ENCODE measurements at places on chromosomes 2 and 18.

DNA sequence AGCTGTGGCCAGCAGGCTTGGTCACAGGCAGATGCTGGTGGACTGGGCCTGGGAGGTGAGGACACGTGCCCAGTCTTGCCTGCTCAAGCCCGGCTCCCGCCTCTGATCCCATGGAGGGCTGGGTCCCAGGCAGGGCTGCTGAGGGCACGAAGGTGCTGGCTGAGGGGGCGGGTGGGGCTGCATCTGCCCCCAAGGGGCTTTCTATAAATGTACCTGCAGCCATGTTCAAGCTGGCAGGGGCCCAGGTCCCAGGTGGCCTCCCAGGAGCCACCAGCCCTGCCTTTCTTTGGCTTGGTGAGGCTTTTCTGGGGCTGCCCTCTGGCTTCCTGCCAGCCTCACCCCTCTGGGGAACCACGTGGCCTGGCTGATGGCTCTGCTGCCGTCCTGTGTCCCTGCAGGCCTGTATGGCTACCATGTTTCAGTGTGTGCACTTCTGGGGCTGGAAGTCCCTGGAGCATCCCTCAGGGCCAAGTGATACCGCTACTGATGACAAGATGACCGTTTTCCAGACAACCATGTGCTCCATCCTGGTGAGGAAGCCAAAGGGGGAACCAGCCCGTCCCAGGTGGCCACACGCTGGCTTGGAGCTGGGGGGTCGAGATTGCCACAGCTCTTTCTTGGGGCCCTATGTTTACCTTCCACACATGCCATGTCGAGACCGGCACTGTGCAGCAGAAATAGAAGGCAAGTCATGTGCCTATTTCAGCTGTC is 23.2 kb downstream of the HJURP start:
- DNase-seq = no peak

DNA sequence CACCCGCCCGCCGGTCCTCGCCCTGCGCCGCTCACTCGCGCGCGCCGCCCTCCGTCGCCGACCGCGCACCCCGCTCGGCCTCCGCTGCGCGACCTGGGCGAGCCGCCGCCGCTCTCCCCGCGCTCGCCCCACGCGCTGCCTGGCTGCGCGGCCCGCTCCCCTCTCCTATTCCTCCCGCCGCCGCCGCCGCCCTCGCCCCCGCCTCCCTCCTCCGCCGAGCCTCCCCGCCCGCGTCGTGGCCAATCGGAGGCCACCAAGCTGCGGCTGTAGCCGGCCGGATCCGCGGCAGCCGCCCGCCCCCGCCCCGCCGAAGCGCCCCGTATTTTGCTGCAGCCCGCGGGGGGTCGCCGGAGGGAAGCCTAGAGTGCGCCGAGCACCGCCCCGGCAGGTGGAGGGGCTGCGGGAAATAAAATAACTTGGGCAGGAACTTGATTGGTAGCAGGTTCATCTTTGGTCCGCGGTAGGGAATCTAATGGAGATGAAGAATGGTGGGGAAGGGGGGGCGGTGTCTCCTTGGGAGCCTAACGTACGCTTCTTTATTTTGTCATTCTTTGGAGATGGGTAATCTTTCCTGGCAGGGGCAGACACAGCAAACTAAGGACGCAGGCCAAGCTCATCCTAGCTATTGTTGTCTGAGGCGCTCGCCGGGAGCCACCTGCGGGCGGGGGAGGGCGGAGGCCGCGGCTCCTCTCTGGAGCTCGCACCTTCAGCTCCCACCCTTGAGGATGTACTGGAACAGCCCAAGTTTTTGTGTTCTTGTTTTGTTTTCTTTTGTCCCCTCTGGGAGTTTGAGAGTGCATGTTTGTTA is 1.1 kb upstream of the CDH2 start:
- no peak for DNase-seq

DNA sequence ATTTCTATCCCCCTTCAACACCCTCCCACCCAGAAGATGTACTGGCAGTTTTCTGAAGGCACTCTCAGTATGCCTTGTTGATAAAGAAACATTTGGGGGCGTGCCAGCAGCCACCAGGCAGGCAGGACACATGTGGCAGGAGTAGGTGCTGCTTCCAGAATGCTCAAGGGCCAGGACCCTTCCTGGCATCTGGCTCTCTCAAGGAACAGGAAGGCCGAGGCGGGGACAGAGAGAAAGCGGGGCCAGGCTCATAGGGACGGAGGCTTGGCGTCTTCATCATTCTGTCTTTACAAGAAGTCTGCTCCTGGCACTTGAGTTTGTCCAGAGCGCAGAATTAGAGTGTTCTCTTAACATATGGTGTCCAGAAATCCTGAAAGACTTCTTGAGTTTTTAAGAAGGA is 121.6 kb downstream of the FAM210A start:
- no peak for DNase-seq

DNA sequence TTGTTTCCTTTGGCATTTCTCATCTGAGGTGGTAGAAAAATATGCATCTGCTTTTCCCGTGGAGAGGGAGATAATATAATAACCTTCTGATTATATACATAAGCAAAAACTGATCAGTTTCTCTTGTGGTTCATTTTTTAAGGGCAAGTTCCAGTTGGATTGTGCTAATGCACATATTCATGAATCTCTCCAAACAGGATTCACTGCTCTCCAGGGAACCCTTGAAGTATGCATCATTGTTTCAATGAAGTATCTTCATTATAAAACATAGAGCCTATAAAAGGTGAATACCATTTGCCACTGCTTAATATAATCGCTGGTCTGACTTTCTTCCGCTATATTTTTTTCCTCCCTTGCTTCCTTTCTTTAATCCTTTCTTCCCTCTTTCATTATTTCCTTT is 384.7 kb downstream of the FIGN start:
- DNase-seq = no peak

GRCh38 chr2:134218930-134219658 is 34.8 kb upstream of the MGAT5 start:
- DNase-seq = no peak

DNA sequence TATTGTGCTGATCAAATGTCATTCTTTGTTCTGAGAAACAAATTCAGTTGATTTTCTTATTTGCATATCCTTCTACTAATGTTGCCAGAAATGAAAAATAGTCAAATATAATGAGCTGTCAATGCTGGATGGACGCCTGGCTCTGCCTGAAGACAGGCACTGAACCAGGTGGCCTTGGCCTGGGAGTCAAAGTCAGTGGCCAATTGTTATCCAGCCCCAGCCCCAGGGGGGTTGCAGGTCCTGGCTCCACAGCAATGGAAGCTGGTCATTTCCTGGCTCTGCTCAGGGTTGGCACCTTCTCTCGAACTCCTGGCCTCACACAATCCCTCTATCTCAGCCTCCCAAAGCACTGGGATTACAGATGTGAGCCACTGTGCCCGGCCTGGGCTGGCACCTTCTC is 176.8 kb upstream of the GLI2 start:
- DNase-seq = no peak

DNA sequence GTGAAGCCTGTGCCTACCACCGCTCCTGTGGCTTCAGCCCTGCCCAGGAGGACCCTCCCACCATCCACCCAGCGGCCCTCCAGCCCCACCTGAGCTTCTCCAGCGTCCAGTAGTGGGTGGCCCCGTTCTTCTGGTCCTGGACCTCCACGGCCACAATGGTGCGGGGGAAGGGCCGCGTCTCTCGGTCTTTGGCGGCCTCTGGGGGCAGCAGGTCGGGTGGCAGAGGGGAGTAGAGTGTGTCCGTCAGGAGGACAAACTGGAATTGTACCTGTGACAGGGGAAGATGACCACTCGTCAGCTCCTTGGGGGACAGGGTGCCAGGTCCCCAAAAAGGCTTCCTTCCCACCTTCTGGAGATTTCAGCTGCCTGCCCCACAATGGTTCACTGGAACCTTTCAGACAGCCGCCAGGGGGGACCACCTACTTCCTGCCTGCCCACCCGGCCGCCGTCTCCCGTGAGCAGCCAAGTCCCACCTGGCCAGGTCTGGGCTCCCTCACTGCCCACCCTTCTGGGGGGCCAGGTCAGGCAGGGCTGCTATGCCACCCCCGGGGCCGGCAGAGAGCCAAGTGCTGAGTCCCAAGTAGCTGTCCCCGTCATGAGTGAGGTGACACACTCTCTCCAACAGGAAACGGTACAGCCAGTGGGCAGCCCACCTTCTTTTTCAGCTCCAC is 59.3 kb downstream of the KIF1A start:
- no peak for DNase-seq

- DNase-seq = no peak
These were observed 110.9 kb upstream of the FOSL2 start for GRCh38 chr2:28281739-28282138.

- no peak for DNase-seq
These were observed 125.3 kb upstream of the ITGB6 start for GRCh38 chr2:160325418-160325817.

DNA sequence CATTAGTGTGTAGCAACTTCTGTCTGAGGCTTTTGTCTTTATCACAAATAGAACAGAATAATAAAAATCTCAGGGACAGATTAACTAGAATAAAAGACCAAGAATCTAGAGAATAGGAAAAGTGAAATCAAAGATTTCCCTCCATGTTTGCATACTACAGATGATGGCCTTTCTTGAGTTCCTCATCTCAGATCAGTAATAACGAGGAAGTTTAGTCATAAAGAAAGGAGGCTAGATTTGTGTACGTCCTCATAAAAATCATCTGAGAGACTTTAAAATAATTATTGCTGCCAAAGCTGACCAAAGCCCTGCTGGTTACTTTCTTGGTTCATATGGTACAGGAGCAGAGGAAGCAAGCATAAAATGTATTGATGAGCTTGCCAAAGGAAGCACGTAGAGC is 117.3 kb downstream of the MIB1 start:
- no peak for DNase-seq

GRCh38 chr2:134676960-134677359 is 41.8 kb downstream of the TMEM163 start:
- no peak for DNase-seq

- no peak for DNase-seq
These were observed 94.0 kb upstream of the ACVR1C start for GRCh38 chr2:157722580-157723234.

- no peak for DNase-seq
These were observed 91.4 kb downstream of the COL6A3 start for GRCh38 chr2:237322564-237322963.

DNA sequence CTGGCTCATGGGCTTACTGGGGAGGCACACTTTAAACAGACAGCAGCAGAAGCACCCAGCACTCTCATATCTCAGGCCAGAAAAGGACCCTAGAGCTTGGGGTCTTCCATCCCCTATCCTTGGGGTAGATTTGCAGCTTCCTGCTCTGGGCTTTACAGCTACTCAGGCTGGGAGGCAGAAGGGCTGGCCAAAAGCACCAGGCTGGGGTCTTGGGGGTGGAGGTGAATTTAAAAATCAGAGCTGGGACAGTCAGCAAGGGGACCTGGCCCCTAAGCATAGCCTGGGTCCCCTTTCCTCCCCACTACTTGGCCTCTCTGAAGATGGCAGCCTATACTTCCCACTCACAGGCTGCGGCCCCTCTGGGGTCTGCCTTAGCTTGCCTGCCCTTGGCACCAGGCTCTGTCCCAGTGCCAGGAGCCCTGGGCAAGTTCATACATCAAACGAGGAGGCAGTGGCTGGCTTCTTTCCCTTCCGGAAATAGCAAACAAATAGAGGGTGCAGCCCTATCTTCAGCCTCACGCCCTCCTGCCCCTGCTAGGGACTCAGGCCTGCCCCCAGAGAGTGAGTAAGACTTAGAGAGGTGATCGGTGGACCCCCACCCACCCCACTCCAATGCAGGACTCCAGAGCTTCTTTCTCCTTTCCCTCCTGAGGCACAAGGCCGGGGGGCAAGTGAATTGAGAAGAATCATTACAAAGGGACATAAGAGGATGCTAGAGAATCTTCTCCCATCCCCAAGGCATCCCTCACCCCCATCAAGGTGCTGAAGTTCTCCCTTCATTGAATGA is 26.0 kb upstream of the TNS1 start:
- DNase-seq = no peak

GRCh38 chr2:4455486-4456155 is 752.2 kb downstream of the DCDC2C start:
- no peak for DNase-seq

- peak; percentile 25 for DNase-seq
These were observed 45.2 kb downstream of the PCBP1 start for GRCh38 chr2:70132244-70133126.

DNA sequence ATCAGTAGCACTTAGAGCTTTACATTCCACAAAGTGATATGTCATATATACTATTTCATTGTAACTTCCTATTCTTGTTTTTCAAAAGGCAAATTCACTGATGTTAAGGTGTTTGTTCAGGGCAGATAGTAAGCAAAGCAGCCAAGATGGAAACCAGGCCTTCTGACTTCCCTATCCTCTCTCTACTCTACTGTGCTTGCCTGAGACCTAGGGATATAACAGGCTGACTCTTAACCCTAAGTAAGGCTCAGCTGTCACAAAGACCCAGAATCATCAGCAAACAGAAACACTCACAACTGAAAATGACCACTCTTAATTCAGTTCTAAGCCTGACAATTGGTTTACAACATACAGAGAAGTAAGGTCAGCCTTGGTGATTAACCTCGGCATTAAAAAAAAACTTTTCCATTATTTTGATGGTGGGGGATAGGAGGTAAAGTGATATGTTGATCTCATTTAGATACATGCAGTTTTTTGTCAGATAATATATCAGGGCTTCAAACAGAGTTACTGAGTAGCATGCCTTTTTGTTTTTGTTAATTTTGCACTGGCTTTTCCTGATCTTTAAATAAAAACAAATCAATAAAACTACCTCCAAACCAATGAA is 95.4 kb upstream of the CHRNA1 start:
- DNase-seq = no peak

GRCh38 chr2:25479761-25480160 is 138.0 kb upstream of the DNMT3A start:
- DNase-seq = no peak

DNA sequence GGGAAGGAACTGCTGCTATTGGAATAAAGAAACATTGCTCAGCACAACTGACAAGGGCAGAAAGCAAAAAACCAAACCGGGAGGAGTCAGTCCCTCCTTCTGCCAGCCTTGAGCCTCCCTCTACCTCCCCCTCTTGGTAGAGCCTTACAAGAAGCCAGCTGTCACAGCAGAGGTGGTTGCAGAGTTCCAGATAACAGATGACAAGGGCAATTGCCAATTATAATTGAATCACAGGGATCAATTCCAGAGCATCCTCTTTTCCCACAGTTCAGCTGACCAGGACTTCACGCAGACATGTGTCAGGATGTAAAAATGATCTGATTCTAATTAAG is 548.2 kb upstream of the LRRTM1 start:
- DNase-seq = no peak

DNA sequence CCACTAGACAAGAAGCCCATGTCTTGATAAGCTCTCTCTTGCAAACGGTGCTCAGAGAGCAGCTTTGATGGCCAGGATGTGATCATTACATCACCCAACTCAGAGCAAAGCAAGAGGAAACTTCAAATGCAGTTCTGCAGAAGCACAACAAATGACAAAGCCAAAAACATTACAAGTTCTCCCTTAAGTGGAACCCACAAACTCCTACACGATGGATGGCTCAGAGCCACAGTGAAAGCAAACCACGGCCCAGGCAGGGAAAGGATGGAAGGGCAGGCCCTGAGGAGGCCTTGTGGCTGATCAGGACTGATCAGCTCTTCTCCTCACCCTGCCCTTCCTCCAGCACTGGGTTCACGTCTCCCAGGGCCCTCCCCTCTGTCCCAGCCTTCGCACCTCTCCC is 326.4 kb downstream of the EIPR1 start:
- no peak for DNase-seq

- no peak for DNase-seq
These were observed 269.6 kb downstream of the CDH20 start for GRCh38 chr18:61602836-61603235.
